CD4-positive, alpha-beta T cell treated with Interferon gamma for 1 hour (primary cell): ENCODE measurements at places on chromosomes 2 and 18.

GRCh38 chr2:134336352-134336751 is 82.5 kb downstream of the MGAT5 start:
- DNase-seq, result no peak

DNA sequence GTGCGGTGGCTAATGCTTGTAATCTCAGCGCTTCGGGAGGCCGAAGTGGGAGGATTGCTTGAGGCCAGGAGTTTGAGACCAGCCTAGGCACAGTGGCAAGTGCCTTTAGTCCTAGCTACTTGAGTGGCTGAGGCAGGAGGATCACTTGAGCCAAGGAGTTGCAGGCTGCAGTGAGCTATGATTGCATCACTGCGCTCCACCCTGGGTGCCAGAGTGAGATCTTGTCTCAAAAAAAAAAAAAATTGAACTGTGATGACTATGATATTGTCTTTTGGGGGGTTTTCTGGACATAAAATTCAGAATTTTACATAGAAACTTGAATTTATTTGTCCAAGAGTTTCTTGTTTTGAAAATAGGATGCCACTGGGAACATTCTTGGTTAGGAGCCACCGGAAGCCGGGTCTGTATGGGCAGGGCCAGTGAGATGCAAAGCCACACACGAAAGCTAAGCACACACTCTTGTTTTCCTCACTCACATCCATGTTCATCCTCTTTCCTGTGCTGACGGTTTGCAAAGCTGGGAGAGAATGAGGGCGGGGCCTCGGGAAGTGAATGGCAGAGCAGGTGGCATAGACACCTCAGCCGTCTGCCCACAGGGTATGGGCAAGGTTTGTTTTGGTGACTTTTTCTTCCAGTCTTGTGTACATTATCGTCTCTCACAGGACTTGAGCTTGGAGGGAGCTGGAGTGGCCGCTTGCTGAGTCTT is 12.6 kb downstream of the AGAP1 start:
- no peak for DNase-seq

DNA sequence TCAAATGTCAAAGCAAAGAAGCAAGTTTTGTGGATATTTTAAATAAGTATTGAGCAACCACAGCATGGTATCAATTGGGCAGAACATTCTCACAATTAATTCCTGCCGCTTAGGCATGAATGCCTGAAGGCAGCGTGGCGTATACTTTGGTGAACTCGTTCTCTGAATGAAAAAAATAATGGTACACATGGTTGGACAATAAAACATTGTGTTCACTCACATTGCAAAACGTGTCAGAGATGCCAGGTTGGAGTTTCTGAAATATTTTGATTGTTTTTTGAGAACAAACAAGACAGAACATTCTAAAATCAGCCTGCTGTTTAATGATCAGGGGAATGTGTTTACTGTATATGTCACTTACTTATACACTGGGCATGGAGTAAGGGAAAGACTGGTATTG is 254.2 kb downstream of the CDH2 start:
- DNase-seq, result no peak

DNA sequence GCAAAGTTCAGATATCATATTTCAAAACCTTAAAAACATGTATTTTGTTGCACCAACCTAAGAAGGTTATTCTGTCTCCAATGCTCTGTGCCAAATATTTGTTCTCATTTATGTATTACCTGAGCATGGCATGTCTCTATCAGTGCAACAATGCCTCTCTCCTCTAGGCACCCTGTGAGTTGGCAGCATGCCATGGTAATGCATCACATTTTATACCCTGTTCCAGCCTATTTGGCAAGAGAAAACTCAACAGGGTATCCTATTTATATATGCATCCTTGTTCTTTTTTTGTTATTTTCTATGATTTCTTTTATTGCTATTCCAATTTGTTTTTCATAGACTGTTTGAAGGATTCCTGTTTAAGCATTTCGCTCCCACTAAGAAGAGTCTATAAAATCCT is 126.3 kb upstream of the NRXN1 start:
- no peak for DNase-seq

DNA sequence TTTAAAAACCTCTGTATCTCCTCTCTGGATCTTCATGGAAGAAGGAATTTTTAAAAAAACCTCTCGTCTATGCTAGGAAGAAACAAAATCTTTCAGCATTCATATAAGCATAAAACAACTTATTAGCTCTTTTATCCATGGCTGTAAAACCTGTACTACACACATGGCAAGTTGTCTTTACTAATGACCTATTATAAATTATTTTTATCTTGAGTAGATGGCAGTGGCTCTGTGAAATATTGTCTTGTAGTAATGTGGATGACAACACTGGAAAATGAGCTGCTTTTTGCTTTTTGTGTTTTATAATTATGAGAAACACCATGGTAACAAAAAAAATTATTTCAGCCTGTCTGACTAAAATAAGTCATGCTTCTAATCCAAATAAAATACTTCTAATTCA is 18.9 kb downstream of the PHLPP1 start:
- no peak for DNase-seq

DNA sequence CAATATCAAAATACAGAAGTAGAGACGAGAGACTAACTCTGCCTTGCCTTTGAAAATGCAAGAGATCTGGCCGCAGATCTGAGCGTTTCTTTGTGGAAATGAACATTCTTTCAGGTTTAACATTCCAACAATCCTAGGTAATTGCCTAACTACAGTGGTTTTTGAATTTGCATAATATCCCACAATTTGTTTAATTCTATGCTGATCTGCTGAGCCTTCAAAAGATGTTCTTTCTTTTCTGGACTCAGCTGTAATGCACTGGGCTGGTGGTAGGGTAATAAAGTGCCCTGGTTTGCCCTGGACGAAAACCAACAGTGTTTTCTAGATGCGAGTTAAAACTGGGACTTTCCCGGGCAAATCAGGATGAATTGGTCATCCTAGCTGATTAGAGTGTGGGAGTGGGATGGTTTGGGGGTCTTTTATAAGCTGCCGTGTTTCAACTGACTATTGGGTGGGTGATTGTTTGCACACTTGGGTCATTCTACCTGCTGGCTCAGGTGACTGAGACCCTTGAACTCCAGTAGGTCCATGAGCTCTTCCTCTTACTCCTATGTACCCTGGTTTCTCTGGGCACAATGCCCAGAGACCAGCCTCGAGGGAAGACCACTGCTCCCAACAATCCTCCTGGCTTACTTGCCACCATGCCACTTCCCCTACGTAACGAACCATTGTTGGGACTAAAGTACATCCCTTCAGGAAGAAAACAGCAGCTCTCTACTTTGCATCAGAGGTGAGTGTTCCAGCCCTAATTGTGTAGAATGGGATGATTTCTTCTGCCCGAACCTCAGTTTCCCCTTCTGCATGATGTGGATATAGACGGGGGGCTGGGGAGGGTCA is 3.4 kb upstream of the PAX8 start:
- DNase-seq, result no peak
